NCI-H460 (cell line): ENCODE measurements at places on chromosomes 3 and 15.

- no peak for DNase-seq
Measured at GRCh38 chr3:48999085-48999858, 7.9 kb upstream of the WDR6 start.

DNA sequence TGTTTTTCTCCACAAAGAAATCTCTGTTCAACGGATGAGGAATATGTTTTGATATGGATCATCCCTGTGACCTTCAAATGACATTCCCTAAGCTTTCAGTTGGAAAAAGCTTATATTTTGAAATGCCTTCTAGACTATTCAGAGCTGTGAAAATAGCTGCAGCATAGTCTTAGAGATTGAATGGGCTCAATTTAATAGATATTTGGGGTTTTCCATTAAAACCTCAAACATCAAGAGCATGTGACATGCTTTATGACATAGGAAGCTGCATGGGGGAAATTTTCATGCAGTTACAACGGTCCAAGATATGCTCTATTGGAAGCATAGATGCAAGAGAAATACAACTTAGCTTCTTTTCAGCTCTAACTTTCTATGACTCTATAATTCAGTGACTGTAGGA is 102.8 kb downstream of the LSAMP start:
- DNase-seq, result no peak

DNA sequence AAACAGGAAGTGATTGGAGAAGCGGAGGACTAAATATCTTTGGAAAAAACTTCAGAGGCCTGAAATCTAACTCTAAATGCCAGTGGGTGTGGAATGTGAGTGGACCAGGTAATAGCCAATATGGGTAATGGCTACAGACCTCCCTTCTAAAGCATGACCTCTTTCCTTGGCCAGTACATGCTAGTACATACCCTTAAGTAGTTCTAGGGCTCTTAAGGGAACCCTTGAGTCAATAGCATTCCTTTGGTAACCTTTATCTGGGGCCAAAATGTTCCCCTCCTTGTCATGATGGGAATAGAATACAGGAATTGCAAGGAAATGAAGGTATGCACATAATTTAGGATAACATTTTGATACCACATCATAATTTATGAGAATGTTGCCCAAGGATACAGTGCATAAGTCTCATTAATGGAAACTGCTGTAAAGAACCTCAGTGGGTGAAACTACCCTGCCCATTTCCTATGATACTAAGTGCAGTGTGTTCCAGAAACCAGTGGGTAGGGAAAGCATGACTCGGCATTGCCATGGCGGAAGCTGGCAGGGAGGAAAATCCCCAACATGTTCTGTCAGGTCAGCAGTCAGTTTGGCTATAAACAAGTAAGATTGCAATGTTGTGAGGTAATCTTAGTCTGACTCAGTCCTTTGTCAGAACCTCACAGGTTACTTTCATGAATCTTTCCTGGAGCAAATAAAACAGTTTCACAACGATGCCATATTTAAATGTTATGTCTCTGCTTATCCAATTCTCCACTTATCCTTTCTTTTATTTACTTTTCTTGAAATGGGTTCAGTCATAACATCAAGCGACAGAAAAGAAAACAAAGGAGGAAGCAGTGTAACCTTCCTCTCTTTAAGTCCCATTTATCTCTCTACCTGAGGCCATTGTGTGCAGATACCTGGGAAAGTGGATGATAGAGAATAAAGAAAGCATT is 23.5 kb upstream of the RAP2B start:
- peak; percentile 81 for DNase-seq

GRCh38 chr3:23129817-23130216 is 73.3 kb upstream of the UBE2E2 start:
- no peak for DNase-seq

DNA sequence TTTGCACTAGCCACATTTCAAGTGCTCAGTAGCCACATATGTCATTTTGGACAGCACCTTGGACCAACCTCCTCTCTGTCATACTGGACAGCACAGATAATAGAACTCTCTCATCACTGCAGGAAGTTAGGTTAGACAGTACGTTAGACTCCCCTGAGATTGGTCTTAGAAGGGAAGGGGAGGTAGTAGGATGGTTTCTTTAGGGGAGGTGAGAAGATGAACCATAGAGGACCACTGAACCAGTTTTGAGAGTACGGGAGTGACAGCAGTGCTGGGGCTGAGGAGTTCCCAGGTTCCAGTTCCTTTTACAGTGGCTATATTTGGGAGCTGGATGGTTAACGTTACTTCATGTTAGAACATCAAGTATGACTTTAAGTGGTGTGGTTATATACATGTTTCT is 7.8 kb downstream of the LRCH3 start:
- no peak for DNase-seq

- no peak for DNase-seq
Measured at GRCh38 chr15:92033314-92033713, 179.8 kb downstream of the SLCO3A1 start.

GRCh38 chr15:92653836-92654539 is 1.6 kb downstream of the FAM174B start:
- DNase-seq, result no peak

DNA sequence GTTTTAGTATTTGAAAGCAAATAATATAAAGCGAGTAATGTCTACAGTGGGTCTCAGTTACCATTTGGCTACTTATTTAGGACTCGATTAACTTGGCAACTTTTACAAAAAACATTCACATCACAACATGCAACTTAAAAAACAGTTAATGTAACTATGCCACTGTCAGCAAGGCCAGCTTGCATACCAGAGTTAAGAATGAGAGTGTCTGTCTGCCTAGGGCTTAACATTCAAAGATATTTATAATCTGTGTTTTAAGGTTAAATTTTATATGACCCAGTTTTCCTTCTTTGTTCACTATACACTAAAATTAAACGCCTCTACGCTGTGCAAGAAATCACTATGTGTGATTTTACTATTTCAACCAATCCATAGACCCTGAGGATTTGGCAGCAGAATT is 5.2 kb upstream of the CDAN1 start:
- DNase-seq, result no peak

DNA sequence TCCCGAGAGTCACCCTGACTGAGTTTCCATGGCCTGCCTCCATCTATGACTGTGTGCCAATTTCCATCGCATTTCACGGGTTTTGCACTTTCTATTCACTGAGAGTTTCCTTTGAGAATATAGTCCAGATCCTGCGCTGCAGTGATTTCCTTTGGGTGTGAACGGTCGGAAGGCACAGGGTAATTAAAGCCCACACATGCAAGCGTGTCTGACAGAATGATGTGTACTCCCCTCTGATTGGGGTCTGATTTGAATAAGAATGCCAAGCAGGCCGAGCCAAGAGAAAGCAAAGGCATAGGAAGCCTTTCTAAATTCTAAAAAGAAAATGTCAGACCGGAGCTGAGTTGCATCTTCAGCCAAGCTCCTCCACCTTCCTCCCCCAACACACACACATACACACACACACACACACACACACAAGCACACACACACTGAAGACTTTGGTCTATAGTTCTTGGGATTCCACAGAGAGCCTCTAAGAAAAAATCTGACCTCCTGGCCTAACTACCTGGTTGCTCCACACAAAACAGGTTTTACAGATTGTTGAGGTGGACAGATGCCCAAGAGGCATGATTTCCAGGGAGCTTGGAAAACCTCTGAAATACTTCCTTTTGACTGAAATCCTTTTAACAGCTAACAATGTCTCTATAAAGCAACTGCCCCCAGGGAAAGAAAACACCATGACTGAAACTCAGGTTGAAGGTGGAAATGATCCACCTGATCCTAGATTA is 59.7 kb upstream of the LRRN1 start:
- DNase-seq, result no peak

- DNase-seq, result no peak
Measured at GRCh38 chr15:100230784-100231183, 111.0 kb downstream of the ADAMTS17 start.

GRCh38 chr3:114108137-114108536 is 51.6 kb downstream of the QTRT2 start:
- no peak for DNase-seq

DNA sequence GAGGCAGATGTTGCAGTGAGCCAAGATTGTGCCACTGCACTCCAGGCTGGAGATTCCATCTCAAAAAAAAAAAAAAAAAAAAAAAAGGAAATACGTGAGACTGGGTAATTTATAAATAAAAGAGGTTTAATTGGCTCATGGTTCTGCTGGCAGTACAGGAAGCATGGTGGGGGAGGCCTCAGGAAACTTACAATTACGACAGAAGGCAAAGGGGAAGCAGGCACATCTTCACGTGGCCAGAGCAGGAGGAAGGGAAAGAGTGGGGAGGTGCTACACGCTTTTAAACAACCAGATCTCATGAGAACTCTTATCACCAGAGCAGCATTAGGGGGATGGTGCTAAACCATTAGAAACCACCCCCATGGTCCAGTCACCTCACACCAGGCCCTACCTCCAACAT is 138.2 kb upstream of the IL12A start:
- DNase-seq, result no peak

DNA sequence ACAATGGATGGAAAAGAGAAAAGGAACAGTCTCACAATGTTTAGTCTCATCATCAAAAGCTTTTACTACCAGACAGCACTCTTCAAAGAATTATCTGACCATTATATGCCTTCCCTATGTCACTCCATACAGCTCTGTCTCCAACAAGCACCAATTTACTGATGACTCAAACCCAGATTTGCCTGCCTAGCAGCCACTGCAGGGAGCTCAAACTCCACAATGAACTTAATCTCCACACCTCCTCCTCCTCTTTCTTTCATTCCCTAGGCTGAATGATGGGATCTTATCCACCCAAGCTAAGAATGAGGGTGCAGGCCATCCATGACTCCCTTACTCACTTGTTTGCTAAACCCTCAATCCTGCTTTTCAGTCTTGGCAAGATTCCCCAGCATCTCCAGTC is 45.5 kb downstream of the NBEAL2 start:
- no peak for DNase-seq

- DNase-seq, result no peak
Measured at GRCh38 chr3:120364821-120365220, 15.7 kb upstream of the LRRC58 start.

DNA sequence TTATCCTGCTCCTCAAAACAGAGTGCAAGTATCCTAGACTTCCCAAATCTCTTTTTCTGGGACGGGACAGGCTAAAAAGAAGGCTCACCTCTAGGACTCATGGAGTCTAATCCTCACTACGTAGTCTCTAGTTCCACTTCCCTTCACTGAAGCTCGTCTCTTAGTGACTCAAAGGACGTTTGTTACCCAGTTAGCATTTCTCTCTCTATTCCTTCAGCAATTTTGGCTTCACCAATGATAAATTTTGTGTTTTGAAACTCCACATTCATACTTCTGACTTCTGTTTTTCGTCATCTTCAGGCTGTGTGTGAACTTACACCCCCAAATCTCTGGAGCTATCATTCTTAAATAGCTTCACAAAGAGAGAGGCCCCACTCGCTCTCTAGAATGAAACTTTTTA is 627.1 kb downstream of the NAALADL2 start:
- DNase-seq, result no peak

- DNase-seq, result no peak
Measured at GRCh38 chr3:50433954-50434353, 69.5 kb downstream of the CACNA2D2 start.

- DNase-seq, result no peak
Measured at GRCh38 chr15:85475317-85475701, 94.9 kb downstream of the AKAP13 start.

- DNase-seq, result no peak
Measured at GRCh38 chr3:109930582-109930981, 593.2 kb upstream of the DPPA4 start.

- no peak for DNase-seq
Measured at GRCh38 chr3:197593046-197593380, 37.2 kb upstream of the BDH1 start.

DNA sequence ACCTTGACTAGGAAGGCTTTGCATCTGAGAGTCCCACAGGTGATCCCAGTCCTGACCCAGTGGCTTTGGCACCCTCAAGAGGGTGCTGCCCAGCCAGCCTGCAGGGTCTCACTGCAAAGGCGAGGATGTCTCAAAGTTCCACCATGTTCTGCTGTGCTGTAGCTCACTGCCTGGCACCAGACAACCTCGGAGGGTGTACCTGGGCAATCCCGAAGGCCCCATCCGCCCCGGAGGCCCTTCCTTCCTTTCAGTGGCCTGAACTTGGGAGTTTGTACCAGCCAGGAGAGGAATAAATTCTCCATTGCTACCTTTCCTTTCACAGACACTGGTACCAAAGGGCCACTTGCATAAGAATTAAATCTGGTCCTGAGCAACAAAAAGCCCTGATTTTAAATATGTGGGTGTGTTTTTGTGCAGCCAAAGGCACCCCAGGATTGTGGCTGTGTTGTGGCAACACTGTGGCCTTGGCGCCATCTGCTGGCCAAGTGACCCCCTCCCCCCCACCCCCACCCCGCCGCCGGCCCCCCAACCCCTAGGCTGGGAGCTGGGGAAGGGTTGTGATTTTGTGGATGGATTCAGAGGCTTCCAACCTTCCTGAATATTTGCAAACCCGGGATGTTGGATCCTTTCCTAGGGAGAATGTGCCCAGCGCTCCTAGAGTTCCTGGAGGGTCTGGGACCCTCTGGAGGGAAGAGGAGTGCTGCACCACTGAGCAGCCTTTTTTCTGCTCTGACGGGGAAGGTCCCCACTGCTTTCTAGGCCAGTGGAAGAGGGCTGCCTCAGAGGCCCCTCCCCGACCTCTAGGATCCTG is 9.7 kb upstream of the PTPN23 start:
- DNase-seq, result no peak

DNA sequence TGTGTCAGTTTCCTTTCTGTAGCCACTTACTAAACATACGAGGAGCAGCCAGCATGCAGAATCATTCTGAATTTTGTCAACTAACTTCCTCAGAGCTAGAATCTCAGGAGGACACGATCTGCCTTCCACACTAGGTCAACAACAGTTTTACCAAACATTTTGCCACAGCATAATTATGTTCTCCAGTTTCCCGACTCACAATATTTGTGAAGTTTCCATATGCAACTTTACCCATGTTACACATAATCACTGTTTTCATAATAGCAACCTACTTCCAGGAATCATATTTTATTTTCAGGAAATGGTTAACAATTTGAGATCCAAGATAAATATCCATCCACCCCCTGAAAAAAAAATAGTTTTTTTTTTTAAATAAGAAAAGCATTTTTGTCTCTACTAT is 595.0 kb downstream of the PYDC2 start:
- DNase-seq, result no peak

DNA sequence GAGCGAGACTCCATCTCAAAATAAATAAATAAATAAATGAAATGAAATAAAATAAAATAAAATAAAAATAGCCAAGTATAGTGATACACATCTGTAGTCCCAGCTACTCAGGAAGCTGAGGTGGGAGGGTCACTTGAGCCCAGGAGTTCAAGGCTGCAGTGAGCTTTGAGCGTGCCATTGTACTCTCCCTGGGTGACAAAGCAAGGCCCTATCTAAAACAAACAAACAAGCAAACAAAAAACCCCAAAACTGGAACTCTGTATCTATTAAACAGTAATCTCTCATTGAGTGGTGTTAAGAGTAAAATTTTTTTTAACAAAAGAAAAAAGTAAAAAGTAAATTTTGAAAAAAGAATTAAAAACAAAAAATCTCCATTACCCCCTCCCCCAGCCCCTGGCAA is 20.8 kb downstream of the EPM2AIP1 start:
- no peak for DNase-seq

- DNase-seq, result no peak
Measured at GRCh38 chr3:188390343-188390718, 236.4 kb downstream of the LPP start.
